ENCODE measurements at places on chromosomes 4 and X.

- DNase-seq, result no peak
Observed at GRCh38 chrX:67692246-67692645, 148.4 kb downstream of the AR start.

DNA sequence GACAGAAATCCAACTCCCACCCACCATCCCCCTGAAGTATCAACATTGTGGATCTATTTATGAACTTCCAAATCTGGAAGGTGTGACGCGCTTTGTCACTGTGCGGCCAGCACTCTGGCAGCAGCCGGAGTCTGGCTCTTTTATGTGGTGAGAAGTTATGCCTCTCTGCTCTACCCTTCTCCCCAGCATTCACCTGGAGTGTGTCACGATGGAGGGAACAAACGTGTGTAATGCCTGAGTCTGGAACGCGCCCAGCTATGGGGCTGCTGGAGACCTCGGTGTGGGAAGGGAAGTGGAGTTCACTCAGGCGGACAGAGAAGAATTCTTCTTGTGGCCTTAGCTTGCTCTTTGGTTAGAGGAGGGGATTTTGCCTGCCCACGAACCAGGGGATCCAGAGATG is 222.1 kb upstream of the RPL34 start:
- DNase-seq, result no peak

GRCh38 chr4:37367901-37368300 is 123.4 kb downstream of the NWD2 start:
- no peak for DNase-seq

GRCh38 chr4:7802093-7802726 is 137.5 kb downstream of the AFAP1 start:
- no peak for DNase-seq
